ENCODE measurements at places on chromosomes 6 and 20.

DNA sequence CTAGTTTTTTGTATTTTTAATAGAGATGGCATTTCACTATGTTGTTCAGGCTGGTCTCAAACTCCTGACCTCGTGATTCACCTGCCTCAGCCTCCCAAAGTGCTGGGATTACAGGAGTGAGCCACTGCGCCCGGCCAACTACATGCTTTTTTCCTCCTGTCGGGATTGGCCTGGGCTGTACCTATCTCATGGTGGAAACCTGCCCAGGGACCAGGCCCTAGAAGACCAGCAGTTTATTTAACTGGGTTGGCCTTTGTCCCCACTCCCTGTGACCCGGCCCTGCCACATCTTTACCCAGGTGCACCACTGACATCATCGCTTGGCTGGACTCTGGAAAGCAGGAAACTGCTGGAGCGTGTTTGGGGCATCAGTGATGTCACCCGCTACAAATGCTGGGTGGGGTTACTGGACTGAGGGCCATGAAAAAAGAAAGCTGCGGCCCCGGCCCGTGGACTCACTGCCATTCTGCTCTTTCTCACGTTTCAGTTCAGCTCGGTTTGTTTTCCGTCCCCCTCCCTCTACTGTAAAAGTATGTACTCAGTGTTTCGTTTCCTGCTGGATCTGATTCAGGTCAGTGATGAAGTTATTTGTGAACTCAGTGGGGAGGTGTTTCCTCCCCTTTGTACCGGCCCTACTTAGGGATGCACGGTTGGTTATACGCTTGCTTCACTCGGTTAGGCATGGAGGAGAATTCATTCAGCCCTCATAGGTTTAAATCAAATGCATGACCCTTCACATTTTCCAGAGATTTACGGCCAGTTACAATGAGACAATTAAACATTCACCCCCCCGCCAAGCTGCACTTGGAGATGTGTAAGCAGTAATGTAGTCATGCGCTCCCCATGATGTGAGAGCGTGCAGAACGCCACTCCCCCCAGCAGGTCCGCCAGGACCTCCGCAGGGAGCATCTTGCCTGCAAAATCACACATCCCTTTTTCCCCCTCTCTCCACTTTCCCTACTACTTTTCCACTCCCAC lies 179.3 kb downstream of the MTHFD1L start:
- DNase-seq = no peak

DNA sequence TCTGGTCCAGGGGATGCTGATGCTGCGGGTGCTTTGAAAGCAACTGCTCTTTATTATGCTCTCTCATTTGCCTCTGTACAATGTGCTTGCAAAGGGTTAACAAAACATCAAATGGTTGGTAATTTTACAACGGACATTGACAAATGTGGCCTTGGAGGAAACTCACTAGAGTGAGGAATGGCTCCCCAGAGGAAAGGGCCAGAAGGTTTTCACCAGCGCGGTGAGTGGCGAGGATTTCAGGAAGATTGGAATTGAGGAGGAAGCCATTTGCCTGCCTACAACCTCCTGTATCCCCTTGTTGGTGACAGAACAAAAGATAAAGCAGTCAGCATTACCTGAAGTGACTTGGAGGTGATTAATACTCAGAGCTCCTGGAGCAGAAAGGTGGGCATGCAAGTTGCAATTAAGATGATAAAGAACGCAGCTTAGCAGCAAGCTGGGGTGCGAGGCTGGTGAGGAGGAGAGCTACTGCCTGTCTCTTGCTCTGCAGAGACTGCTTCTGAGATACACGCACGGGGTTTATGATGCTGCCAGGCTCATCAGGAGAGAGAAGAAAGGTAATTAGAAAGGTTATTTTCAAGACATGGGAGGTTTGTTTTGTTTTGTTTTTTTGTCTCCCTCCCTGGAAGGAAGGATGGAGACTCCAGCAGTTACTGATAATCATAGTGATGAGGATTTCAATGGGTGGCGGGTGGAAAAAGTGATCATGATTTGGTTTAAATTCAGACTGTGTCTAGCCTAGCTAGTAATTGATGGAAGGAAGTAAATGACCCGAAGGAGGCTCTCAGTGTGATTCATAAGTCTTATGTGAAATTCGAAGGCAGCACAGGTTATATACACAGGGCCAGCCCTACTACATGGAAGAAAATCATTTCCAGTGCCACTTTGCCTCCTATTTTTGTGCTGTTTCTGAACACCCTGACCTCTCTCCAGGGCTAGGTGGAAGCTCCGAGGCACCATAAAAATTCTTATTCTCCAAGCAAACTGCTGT lies 141.6 kb upstream of the DTNBP1 start:
- DNase-seq = no peak

- DNase-seq = no peak
Observed at GRCh38 chr20:52518735-52519134, 327.2 kb upstream of the ZFP64 start.

DNA sequence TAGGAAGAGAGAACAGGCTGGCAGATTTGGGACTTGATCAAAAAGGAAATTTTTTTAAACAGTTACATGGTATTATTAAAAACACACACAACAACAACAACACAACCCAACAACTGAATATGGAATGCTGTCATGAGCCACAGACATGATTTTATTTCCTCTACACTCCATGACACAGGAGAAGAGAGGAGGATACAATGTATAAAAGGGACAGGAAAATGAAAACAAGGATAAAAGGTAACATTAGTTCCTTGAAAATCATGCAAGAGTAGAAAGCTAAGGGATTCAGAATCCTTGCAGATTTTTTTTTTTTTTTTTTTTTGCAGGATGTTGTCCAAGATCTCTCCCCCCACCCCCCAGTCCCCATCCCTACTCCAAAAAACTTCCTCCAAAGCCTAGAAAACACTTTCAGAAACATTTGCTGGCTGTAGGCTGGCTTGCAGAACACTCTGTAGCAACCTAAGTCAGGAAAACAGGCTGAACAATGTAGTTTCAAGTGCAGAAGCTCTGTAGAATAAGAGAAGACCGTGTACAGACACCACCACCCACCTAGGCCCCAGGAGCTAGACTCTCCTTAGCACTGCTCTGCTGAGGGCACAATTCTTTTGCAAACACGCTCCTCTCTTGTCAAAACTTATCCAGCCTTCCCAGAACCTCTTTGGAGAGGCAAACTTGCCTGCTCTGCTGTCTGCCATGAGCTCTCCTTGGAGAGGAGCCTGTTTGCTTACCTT lies 845 bp downstream of the ZMYND8 start:
- DNase-seq = peak; percentile 56

DNA sequence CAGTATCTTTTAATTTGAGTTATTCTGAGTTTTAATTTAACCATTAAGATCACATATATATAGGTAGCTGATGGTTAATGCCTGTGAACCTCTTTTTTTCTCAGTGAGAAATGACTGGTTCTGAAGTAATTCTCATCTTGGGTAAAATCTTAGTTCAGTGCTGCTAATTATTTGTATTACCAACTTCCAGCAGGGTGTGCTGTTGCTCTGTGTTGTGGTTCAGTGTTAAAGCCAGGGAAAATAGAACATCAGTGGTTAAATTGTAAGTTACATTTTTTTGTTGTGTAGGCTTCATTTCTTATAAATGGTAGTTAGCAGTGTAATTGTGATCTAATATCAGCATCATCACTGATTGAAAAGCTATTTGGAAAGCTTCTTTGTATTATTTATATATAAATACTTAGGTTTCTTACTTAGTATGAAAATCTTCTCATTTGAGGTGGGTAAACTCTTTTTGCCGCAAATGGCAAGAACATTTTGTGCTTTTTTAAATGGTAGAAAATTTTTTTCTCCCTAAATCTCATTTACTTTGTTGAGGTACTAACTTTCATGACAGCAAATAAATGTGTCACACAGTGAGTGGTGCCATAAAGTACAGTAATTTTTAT lies 43.7 kb downstream of the CDC5L start:
- DNase-seq = peak; percentile 83

GRCh38 chr6:108142240-108142639 lies 23.6 kb upstream of the NR2E1 start:
- no peak for DNase-seq

DNA sequence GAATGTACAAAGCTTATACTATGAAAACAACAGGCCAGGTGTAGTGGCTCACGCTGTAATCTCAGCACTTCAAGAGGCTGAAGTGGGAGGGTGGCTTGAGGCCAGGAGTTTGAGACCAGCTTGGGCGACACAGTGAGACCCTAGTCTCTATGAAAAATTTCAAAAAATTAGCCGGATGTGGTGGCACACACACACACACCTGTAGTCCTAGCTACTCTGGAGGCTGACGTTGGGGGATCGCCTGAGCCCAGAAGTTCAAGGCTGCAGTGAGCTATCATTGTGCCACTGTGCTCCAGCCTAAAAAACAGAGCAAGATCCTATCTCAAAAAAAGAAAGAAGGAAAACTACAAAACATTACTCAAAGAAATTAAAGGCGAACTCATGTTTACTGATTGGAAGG lies 7.3 kb upstream of the ASF1A start:
- DNase-seq = no peak

DNA sequence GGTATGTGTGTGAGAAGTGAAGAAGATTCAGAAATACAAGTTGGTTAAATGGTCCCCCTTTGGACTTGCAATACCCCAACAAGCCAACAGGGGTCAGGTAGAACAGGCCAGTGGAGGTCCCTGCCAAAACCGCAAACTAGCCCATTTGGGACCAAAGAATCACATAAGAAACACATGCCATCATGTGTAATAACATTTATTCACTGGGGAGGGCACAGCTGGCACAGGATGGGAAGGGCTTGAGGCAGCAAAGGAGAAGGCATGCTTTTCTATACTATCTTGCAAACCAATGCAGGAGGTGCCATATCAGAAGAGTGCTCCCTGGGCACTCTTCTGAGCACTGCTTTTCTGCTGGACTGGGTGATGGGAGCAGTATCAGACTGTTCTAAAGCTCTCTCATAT lies 116.1 kb upstream of the TRAF3IP2 start:
- peak; percentile 63 for DNase-seq

- DNase-seq = no peak
Observed at GRCh38 chr6:20833881-20834515, 299.7 kb downstream of the CDKAL1 start.

DNA sequence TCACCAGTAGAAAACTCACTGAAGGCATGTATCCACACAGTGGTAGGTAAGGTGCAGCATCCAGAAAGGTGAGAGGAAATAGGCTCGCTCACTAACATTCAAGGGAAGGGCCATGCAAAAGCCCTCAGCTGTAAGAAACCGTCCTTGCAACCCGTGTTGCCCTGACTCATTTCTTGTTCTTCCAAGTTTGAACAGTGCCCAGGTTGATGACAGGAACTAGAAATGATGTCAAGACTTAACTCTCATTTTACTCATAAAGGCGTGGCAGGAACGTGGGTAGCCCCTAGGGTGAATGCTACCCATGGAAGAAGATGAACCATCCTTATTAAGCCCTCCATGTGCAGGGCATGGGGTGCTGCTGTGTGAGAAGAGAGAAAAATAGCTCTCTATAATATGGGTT lies 187.6 kb downstream of the CD83 start:
- DNase-seq = no peak

- DNase-seq = peak; percentile 85
Observed at GRCh38 chr6:150016324-150017185, 8.8 kb downstream of the RAET1L start.

DNA sequence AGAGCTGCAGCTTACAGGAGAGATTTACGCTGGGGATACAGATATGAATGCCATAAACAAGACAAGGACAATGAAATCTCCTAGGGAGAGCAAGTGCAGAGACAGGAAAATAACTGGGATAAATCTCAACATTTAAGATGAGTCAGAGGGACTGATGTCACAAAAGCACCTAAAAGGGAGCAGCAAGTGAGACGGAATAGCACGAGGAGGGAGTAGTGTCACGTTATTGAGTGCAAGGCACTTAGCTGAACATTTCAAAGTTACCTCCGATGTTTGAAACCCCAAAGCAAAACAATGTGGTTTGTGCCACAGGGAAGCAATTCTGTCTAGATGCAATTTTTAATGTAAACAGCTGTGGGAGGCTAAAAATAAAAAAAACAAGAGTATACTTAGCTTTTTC lies 1131.7 kb upstream of the EYS start:
- DNase-seq = no peak

- no peak for DNase-seq
Observed at GRCh38 chr6:33740204-33740608, 6.5 kb downstream of the IP6K3 start.

GRCh38 chr6:97064578-97064977 lies 140.1 kb downstream of the KLHL32 start:
- no peak for DNase-seq

DNA sequence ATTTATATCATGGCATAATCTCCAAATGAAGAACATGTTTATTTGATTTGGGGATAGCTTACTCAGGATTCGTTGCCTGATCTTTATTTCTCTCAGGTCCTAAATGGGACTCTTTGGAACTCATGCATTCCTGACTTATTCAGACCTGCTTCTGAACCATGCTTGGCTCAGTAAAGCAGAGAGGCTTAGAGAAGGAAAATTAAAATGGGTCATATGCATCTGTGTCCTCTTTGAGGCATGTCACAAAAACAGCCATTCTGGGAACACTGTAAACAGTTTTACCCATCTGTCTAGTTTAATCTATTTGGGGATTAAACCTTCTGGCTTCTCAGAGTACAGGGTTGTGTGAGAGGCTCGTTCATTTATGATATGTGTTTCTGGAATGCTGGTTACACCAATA lies 1017.3 kb downstream of the KIF16B start:
- no peak for DNase-seq

DNA sequence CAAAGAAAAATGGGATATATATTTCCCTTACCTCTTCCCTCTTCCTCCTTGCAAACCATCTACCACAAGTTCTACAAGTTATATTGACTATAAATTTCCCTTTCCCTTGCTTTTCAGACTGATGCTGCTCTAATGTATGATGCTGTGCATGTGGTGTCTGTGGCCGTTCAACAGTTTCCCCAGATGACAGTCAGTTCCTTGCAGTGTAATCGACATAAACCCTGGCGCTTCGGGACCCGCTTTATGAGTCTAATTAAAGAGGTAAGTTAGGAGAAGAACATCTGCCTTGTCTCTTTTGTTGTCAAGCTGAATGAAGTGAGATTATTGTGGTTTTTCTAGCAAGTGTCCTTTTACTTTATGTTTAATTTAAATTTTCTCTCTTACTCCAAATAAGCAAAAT lies 406.0 kb downstream of the GRIK2 start:
- no peak for DNase-seq

DNA sequence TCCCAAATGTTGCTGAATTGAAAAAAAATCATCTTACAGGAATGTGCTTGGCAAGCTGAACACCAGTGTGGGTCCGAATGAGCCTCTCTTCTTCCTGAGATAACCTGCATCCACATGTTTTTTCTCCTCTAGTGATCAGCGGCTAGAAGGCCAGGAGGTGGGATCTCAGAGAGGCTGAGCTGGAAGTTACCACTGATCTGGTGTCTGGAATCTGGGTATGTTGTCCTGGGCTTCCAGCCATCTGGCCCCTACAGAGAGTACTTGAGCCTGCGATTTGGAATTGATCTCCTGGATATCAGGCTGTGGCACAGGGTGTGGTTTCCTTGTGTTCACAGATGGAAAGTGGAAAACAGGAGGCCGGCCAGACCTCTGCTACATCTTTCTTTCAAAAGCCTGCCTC lies 35.9 kb downstream of the SULF2 start:
- no peak for DNase-seq

GRCh38 chr6:87473419-87473903 lies 687 bp downstream of the SLC35A1 start:
- peak; percentile 85 for DNase-seq

- DNase-seq = no peak
Observed at GRCh38 chr6:111409430-111409829, 73.6 kb downstream of the REV3L start.

All from hematopoietic multipotent progenitor cell treated with erythropoietin and hydrocortisone succinate and interleukin-3 and kit ligand, for 4 days (in vitro differentiated cells).